Epithelial cell of umbilical artery (primary cell): ENCODE measurements at places on chromosomes 11 and 22. TPM values are rescaled to one million over a fixed set of nuclear protein-coding genes. Genes with fewer than 3 reads are reported as not detected.

The RIBC2 gene
- total RNA-seq, result 0.32 and 1.4 TPM in 2 replicates

The SCO2 gene
- total RNA-seq, result 2.9 and 4.9 TPM in 2 replicates

The IFITM10 gene
- total RNA-seq, result 0.15 TPM in 1 of 2 replicates, not detected in the other

The C11orf87 gene
- not detected in 2 replicates for total RNA-seq

The USP2 gene
- total RNA-seq, result 0.15 and 0.32 TPM in 2 replicates

The CEND1 gene
- total RNA-seq, result 0.32 TPM in 1 of 2 replicates, not detected in the other

The SLC22A25 gene
- not detected in 2 replicates for total RNA-seq

The DSCAML1 gene
- not detected in 2 replicates for total RNA-seq

The KCNJ11 gene
- under 0.01 TPM in 1 of 2 replicates, not detected in the other for total RNA-seq

The ADAMTS15 gene
- total RNA-seq, result under 0.01 TPM in 2 replicates

The OR4D5 gene
- not detected in 2 replicates for total RNA-seq

The SLC22A6 gene
- total RNA-seq, result not detected in 2 replicates

The ZNF280A gene
- not detected in 2 replicates for total RNA-seq

The ABTB2 gene
- 0.15 and 0.97 TPM in 2 replicates for total RNA-seq

The HSPB2 gene
- not detected in 2 replicates for total RNA-seq

The SLC22A8 gene
- total RNA-seq, result not detected in 2 replicates

The NRIP3 gene
- total RNA-seq, result 7.0 and 24.0 TPM in 2 replicates

The FGF3 gene
- total RNA-seq, result not detected in 2 replicates

The RFPL2 gene
- 0.32 TPM in 1 of 2 replicates, not detected in the other for total RNA-seq

The MGAT3 gene
- total RNA-seq, result under 0.01 TPM in 1 of 2 replicates, not detected in the other

The PATE2 gene
- total RNA-seq, result 0.32 TPM in 1 of 2 replicates, not detected in the other

The OR8G5 gene
- not detected in 2 replicates for total RNA-seq

The TMEM223 gene
- total RNA-seq, result 13.4 and 21.8 TPM in 2 replicates

The SYT13 gene
- total RNA-seq, result not detected in 2 replicates

The GGTLC2 gene
- total RNA-seq, result not detected in 2 replicates

The MPZL2 gene
- total RNA-seq, result 82.5 and 180 TPM in 2 replicates

The CD6 gene
- not detected in 2 replicates for total RNA-seq

The TUBA8 gene
- total RNA-seq, result 6.5 and 6.8 TPM in 2 replicates

The IGSF22 gene
- total RNA-seq, result not detected in 2 replicates

The E2F8 gene
- 2.6 and 3.5 TPM in 2 replicates for total RNA-seq

The MYBPC3 gene
- not detected in 2 replicates for total RNA-seq

The GP1BB gene
- 1.6 TPM in 1 of 2 replicates, not detected in the other for total RNA-seq

The CPT1A gene
- total RNA-seq, result 42.2 and 71.3 TPM in 2 replicates

The NCF4 gene
- total RNA-seq, result under 0.01 TPM in 1 of 2 replicates, not detected in the other

The THY1 gene
- 4.0 and 7.5 TPM in 2 replicates for total RNA-seq

The OLFML1 gene
- 2.9 TPM in 1 of 2 replicates, not detected in the other for total RNA-seq

The PGA5 gene
- total RNA-seq, result not detected in 2 replicates

The GRAP2 gene
- not detected in 2 replicates for total RNA-seq

The SMCO4 gene
- 16.7 and 23.7 TPM in 2 replicates for total RNA-seq

The IL17REL gene
- total RNA-seq, result 0.15 TPM in 1 of 2 replicates, not detected in the other

The NAV2 gene
- total RNA-seq, result 2.6 and 4.9 TPM in 2 replicates

The PGA4 gene
- not detected in 2 replicates for total RNA-seq

The C11orf16 gene
- not detected in 2 replicates for total RNA-seq

The TRPM5 gene
- total RNA-seq, result not detected in 2 replicates

The OR5P2 gene
- total RNA-seq, result not detected in 2 replicates

The CABP4 gene
- 0.65 and 1.4 TPM in 2 replicates for total RNA-seq

The OR2AT4 gene
- total RNA-seq, result not detected in 2 replicates

The VSIG10L2 gene
- not detected in 2 replicates for total RNA-seq

The SLC35F2 gene
- 94.5 and 120 TPM in 2 replicates for total RNA-seq

The CRYAB gene
- total RNA-seq, result not detected in 2 replicates

The APOL5 gene
- total RNA-seq, result not detected in 2 replicates

The LMO2 gene
- total RNA-seq, result 27.0 and 42.7 TPM in 2 replicates

The CXCR5 gene
- total RNA-seq, result not detected in 2 replicates

The NLRX1 gene
- 10.5 and 14.6 TPM in 2 replicates for total RNA-seq

The C22orf23 gene
- 0.32 TPM in 1 of 2 replicates, not detected in the other for total RNA-seq

The OR51E2 gene
- not detected in 2 replicates for total RNA-seq

The TPBGL gene
- under 0.01 TPM in 1 of 2 replicates, not detected in the other for total RNA-seq

The PGGHG gene
- 10.4 and 10.8 TPM in 2 replicates for total RNA-seq

The OR8A1 gene
- not detected in 2 replicates for total RNA-seq
